ENCODE measurements at places on chromosomes 3 and 15.

DNA sequence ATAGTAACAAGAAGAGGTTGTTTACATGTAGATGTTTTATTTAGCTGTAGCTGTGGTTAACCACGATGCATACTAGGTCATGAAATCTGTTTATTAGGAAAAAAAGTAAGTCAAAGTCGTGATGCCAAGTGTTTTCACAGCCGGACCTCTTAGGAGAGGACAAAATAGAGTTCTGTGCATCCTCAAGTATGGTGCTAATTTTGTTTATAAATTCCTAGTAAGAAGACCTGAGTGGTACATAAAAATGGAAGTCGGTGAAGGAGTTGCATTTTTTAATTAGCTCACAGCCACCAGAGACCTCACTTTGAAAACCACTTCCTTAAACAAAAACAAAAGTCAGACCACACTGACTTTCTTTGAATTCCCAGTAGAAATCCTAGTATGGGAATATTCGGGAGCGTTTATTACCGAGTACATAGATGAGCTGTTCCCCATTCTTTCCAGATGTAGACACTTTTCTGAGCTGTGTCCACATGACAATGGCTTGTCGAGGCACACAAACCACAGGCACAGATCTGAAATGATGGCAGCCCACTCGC, 143.6 kb upstream of the UBE2E1 start:
- DNase-seq, result peak; percentile 35

- DNase-seq, result peak; percentile 42
Measured at GRCh38 chr3:195159814-195160165, 111.2 kb downstream of the XXYLT1 start.

- DNase-seq, result peak; percentile 75
Measured at GRCh38 chr15:48667701-48668100, 22.2 kb upstream of the FBN1 start.

DNA sequence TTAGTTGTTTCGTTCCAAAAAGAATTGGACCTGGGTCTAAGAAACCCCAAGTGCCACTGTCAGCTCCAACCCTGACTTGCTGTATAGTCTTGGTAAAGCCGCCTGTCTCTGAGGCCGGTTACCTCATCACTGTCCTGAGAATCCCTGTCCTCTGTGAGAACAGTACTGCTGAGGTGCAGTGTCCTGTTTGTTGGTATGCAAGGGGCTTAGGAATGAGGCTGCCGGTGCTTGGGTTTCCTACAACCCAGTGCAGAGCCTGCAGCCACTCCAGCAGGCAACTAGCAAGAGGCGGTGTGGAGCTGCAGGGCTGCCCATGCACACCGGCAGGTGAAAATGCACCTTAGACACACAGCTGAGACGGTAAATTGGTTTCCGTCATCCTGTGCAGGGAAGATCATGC, 52.0 kb upstream of the ATG7 start:
- no peak for DNase-seq

DNA sequence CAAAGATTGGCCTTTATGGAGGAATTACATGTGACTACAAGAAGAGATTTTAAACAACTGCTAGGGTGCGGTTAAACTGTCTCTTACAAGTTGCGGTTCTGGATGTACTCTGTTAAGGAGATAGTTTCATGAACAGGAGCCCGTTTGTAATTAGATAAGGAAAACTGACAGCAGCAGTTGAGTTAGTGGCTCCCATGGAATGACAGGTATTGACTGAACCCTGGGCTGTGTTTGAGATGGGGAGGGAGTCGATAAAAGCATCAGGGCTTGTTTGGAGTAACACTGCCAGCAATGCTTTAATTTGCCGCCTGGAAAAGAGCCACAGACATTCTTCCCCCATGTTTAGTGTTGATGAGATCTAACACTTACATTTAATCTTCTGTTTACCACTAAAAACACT, 139.9 kb downstream of the ROBO2 start:
- no peak for DNase-seq

DNA sequence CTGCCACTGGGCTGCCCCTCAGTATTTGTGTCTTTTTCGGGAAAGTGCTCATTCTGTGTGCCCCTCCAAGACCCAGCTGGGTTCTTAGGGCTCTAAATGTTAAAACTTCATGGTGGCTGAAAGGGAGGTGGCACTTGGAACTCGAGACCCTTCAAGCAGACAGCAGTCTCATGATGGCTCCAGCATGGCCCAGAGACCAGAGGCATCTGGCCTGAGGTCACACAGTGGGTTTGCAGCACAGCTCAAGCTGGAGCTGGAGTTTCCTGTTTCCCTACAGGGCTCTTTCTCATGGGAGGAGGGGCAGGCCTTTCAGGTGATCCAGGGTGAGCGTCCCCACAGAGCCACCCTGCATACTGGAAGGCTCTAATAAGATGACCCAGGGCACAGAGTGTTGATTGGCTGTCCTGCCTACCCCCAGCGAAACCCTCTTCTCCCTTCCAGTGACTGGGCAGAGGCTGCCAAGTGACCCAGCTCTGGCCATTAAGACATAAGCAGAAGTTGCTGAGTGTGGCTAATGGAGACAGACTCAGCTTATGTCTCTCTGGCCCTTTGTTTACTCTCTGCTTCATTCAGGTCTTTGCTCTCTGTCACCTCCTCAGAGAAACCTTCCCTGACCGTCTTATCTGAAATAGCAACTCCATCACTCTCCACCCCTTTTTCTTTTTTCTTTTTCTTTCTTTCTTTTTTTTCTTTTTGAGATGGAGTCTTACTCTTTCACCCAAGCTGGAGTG, 166.6 kb upstream of the SMAD3 start:
- DNase-seq, result no peak

- DNase-seq, result no peak
Measured at GRCh38 chr3:102471491-102471890, 36.7 kb downstream of the ZPLD1 start.

DNA sequence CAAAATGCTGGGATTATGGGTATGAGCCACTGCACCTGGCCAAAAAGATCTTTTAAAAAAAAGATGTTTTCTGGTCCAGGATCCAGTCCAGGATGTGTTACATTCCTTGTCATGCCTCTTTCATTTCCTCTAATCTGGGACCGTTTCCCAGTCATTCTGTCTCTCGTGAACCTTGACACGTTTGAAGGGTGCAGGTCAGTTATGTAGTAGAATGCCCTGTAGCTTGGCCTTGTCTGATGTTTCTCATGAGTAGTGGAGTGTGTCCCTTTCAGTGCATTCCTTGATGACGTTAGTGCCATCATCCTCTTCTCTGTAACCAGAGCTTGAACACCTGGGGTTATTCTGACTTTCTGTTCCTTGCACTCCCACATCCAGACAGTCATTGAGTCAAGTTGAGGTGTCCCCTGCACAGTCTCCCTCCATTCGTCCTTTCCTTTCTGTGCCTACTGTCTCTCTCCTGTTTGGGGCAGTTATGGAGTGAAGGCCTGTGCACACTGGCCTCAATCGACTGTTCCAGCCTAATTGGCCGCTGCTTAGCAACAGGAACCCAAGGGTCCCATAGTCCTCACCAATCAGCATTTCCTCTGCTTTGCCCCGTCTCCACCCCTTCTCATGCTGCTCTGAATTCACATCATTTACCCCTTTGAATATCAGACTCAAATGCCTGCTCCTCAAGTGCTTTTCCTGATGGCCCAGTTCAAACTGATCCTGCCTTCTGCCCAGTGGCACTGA, 5.5 kb downstream of the FAM81A start:
- no peak for DNase-seq

DNA sequence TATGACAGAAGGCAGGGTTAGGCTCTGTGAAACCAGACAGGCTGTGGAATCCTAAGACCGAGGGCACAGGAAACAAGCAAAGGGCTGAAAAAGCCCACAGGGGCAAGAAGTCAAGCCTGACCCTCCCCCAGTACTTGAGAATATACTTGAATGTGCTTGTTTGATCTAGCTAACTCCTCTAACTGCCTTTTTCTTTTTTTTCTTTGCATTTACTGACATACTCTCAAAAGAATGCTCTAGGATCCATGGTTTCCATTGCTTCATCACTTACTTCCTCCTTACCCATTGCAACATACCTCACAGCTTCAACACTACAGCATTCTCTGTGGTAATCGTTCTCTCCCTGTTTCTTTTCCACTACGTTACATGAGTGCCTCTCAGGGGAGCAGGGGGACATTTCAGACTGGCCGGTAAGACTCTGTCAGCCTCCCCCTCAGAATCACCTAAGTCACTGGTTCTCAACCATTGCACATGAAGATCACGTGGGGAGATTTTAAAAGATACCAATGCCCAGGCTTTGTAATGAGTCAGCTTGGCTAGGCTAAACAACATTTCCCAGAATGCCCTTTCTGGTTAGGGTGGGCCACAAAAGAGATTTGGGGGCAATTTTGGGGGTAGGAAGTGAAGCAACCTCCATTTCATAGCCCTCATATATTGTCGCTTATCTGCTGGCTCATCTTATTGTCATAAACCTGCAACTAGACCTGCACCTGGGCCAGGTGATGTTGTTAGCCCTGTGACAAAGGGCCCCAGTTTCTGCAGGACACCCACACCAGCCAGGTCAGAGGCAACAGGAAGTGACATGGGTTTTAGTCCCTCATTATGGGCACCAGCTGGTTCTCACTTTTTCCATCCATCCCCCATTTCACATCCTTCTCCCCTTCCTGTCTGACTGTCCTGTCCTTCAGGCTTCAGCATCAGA, 24.6 kb upstream of the RSL24D1 start:
- peak; percentile 93 for DNase-seq

GRCh38 chr15:92322566-92323355, 70.9 kb upstream of the ST8SIA2 start:
- no peak for DNase-seq

- peak; percentile 13 for DNase-seq
Measured at GRCh38 chr3:49461443-49462171, 8.5 kb upstream of the DAG1 start.

- DNase-seq, result peak; percentile 74
Measured at GRCh38 chr3:38334142-38335055, 12.2 kb upstream of the XYLB start.

DNA sequence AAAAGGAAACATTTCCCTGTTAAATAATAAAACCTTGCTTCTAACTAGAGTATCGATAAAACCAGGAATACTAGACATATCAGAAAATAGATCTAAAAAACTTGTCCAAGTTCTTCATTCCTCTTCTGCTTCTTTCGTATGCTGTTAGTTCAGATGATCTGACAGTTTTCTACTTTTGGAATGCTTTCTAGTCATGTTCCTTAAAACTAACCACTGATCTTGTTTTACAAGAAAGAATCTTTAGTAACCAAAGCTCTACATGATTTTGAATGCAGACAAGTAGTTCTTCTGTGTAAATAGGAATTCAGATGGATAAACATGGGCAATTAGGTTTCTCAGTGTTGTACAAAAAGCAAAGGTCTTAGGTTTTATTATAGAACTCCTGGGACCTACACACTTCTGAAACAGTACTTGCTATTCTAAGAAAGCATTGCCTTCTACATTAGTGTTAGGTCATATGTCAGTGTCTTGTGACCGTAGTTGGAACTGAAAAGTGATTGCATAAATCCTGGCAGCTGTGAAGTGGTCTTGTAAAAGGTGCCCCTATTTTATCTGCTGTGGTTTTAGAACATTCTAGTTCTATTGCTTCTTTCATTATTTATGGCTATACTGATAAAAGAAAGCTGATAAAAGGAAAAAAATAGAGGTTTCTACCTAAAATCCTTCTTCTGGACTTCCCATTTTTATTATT, 40.7 kb downstream of the SNRK start:
- no peak for DNase-seq

DNA sequence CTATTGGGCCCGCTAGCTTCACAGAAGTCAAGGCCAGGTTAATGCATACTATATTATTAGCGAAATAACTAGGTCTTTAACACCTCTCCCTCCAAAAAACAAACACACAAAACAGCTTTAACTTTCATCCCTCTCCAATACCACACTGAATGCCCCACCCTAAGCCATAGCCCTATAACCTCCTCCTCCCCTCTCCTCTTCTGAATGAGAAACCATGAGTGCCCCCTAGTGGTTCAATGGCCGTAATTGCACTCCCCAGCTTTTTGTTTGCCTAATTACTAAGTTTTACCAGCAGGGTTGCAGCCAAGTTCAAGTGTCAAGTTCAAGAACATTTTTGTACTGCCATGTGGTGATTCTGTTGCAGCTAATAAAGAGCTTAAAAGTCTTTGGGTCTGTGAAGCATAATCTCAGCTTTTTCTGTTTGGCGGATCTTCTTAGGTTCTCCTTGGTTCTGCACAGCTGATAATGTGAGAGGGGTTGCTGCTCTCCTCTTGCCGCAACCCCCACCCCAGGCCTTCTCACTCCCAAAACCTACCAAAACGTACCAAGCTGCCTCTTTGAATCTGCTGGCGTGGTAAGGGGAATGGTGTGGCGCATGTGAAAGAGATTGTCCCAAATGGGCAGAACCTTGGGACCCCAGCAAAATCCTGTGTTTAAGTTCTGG, 57.9 kb downstream of the RPL22L1 start:
- peak; percentile 85 for DNase-seq
